ENCODE measurements at places on chromosomes 2 and 18. TPM values are rescaled to one million over a fixed set of nuclear protein-coding genes. Genes with fewer than 3 reads are reported as not detected.
A peak's percentile ranks its signal among the peaks of the same experiment; 100 is the strongest.

GRCh38 chr18:56307354-56308170, 330.8 kb downstream of the TXNL1 start:
- H3K4me3 ChIP-seq, result no peak overlapping the region
- no peak overlapping the region for H3K27ac ChIP-seq
- H3K27me3 ChIP-seq, result no peaks in the 10 kb centered on the region

- no peak overlapping the region for H3K27ac ChIP-seq
- no peak for DNase-seq
- H3K27me3 ChIP-seq, result no peaks in the 10 kb centered on the region
- H3K36me3 ChIP-seq, result peaks cover 4% of the 10 kb centered on the region
These were observed 71.9 kb downstream of the SMAD2 start for GRCh38 chr18:47858607-47859006.

GRCh38 chr2:96528006-96528699, 8.4 kb upstream of the ARID5A start:
- H3K4me3 ChIP-seq, result peak overlapping the region; percentile 56
- H3K27ac ChIP-seq, result peak overlapping the region; percentile 99
- H3K4me1 ChIP-seq, result peaks cover 27% of the 10 kb centered on the region

- H3K27me3 ChIP-seq, result no peaks in the 10 kb centered on the region
- H3K27ac ChIP-seq, result no peak overlapping the region
- no peak overlapping the region for H3K4me3 ChIP-seq
- no peak for DNase-seq
- H3K4me1 ChIP-seq, result no peaks in the 10 kb centered on the region
- no peaks in the 10 kb centered on the region for H3K36me3 ChIP-seq
These were observed 1317.5 kb upstream of the CELF4 start for GRCh38 chr18:38883111-38883510.

DNA sequence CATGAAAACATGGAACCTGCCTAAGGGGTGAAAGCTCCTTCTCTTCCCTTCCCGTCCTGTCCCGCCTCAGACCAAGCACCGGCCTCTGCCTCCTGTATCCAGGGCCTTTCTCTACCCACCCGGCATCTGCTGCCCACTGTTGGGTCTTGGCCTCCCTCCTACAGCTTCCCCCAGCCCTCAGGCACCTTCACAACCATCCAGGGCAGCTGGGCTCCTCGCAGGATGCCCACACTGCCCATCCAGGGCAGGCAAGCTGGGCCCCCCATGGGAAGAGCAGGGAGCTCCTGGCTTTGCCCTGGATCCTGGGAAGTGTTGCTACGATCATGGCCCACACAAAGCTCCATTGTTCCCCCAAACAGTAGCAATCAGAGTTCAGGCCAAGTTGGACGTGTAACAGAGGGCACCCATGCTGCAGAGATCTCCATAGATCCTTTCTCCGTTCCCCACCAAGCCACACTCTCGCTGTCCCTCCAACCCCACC, 206.6 kb downstream of the NDUFA10 start:
- DNase-seq, result peak; percentile 35
- H3K36me3 ChIP-seq, result no peaks in the 10 kb centered on the region
- H3K4me1 ChIP-seq, result no peaks in the 10 kb centered on the region
- H3K27me3 ChIP-seq, result no peaks in the 10 kb centered on the region
- no peak overlapping the region for H3K27ac ChIP-seq
- no peak overlapping the region for H3K4me3 ChIP-seq

DNA sequence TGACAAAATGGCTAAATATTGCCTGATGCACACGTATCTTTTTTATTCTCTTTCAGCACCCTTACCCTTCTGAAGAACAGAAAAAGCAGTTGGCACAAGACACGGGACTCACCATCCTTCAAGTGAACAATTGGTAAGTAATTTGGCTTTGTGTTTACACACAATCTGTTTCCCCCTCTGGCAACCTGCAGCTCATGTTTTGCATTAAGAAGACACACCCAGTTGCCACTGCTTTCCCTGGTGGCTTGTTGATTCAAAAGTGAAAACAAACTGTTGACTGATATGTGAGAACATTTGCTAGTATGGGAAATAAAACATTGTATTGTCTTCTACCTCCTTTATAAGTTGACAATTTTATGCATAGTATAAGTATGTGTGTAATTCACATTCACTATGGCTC, 113.0 kb downstream of the MEIS1 start:
- DNase-seq, result no peak
- no peaks in the 10 kb centered on the region for H3K27me3 ChIP-seq
- no peak overlapping the region for H3K27ac ChIP-seq
- H3K36me3 ChIP-seq, result no peaks in the 10 kb centered on the region
- H3K4me1 ChIP-seq, result no peaks in the 10 kb centered on the region

ALK gene
- 0.64 TPM for total RNA-seq

DNA sequence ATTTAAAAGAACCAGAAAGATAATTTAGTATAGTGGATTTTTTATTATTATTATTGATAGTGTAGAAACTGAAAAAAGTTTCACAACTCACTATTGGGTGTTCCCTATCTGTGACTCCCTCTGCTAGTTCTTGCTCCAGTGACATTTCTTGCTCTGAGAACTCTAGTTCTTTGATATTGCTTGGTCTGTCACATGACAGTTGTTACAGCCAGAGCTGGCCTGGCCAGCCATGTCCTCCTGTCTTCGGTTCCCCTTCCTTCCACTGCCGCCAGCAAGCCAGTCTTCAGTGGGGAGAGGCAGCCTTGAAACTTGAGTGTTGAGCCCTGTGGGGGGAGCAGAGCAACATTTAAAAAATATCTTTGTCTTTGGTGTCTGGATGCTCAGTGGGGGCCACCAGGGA, 7.6 kb upstream of the THOC1 start:
- no peaks in the 10 kb centered on the region for H3K4me1 ChIP-seq
- DNase-seq, result no peak
- H3K4me3 ChIP-seq, result no peak overlapping the region

DNA sequence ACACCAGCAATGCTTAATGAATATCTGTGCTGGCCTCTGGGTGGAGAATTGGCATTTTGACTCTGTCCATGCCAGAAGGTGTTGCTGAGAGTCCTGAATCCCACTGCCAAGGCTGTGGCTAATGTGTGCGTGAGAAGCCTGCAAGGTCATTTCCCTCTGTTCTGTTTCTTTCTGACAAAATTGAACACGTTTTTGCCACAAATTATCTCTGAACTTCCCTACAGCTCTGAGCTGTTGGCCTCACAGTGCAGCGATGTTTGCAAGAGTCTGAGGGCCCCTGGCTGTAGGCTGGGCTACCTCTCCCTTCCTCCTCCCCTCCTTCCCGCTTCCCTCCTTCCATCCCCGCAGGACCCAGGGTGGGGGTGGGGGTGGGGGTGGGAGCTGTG, 154.1 kb upstream of the HS6ST1 start:
- DNase-seq, result no peak
- H3K27me3 ChIP-seq, result no peaks in the 10 kb centered on the region
- no peaks in the 10 kb centered on the region for H3K4me1 ChIP-seq
- H3K36me3 ChIP-seq, result no peaks in the 10 kb centered on the region

GRCh38 chr2:240280621-240281020, 140.2 kb upstream of the OTOS start:
- no peak for DNase-seq
- no peaks in the 10 kb centered on the region for H3K4me1 ChIP-seq
- no peaks in the 10 kb centered on the region for H3K27me3 ChIP-seq
- H3K27ac ChIP-seq, result no peak overlapping the region
- H3K4me3 ChIP-seq, result no peak overlapping the region

ALPI gene
- not detected for total RNA-seq

- DNase-seq, result no peak
- no peak overlapping the region for H3K4me3 ChIP-seq
- no peaks in the 10 kb centered on the region for H3K27me3 ChIP-seq
- no peak overlapping the region for H3K27ac ChIP-seq
These were observed 175.4 kb upstream of the NETO1 start for GRCh38 chr18:73043211-73043610.

- no peaks in the 10 kb centered on the region for H3K4me1 ChIP-seq
- DNase-seq, result no peak
- no peak overlapping the region for H3K4me3 ChIP-seq
- H3K27me3 ChIP-seq, result no peaks in the 10 kb centered on the region
- no peaks in the 10 kb centered on the region for H3K36me3 ChIP-seq
These were observed 39.4 kb upstream of the ZNF397 start for GRCh38 chr18:35201256-35201931.

MEP1B gene
- total RNA-seq, result 0.15 TPM

GRCh38 chr2:151280271-151280670, 9.2 kb downstream of the NMI start:
- no peak for DNase-seq
- no peak overlapping the region for H3K27ac ChIP-seq
- no peaks in the 10 kb centered on the region for H3K4me1 ChIP-seq
- H3K36me3 ChIP-seq, result no peaks in the 10 kb centered on the region
- no peaks in the 10 kb centered on the region for H3K27me3 ChIP-seq

DNA sequence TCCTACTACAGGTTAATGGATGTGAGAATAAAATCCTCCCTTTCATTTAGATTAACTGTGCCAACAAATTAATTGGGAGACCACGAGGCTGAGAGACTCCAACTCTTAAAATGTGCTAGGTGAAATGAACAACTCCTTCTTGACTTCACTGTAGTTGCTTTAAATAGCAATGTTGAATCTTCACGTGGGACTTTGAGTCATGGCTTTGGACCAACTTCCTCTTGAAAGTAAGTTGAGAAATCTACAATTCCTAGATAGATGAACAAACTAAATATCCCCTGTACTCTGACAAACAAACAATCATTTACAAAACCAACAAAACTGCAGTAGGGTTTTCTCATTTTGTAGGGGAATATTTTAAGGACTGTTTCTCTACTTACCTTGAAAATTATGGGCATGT, 291.9 kb upstream of the SPRED2 start:
- no peak overlapping the region for H3K4me3 ChIP-seq
- H3K4me1 ChIP-seq, result no peaks in the 10 kb centered on the region
- H3K27ac ChIP-seq, result no peak overlapping the region
- no peak for DNase-seq
- H3K27me3 ChIP-seq, result no peaks in the 10 kb centered on the region

DNA sequence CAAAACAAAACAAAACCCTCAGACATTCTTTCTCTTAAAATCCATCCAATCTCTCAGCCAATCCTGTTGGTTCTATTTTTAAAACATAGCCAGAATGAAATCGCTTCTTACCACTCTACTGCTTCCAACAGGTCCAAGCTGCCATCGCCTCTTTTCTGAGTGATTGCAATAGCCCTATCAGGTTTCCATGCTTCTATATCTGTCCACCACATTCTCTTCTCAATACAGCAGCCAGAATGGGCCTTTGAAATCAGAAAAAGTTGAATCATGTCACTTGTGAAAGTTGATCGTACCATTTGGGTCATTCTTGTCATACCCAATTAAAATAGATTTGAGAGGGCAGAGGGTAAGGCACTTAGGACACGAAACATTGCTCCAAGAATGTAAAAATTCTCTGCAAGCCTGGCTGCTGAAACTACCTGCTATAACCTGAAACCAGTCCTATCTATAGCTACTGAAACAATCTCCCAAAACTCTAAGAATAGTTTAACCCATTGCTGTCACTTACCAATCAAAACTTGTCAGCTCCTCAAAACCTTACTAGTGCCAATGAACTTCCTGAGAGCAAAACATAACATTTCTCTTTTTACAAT, 3.3 kb upstream of the MTLN start:
- H3K27me3 ChIP-seq, result peaks cover 3% of the 10 kb centered on the region
- no peak overlapping the region for H3K4me3 ChIP-seq
- DNase-seq, result no peak
- H3K27ac ChIP-seq, result no peak overlapping the region

DNA sequence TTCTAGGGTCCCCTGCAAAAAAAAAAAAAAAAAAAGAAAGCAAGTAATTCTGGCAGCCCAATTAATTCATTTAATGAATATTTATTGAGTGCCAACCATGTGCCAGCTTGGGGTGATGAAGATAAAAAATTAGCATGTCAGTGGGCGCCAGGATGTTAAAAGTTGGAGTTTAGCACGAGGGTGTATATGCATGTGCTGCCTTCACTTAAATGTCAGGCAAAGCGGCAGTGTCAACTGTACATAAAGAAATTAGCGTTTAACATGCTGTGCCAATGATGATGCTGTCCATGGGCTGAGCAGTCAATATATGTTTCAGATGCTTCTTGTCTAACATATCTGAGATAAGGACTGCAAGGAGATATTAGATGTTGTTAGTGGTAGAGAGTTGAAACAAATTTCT, 49.5 kb downstream of the ASAP2 start:
- H3K27me3 ChIP-seq, result no peaks in the 10 kb centered on the region
- H3K36me3 ChIP-seq, result no peaks in the 10 kb centered on the region
- no peak overlapping the region for H3K4me3 ChIP-seq
- H3K27ac ChIP-seq, result no peak overlapping the region

DNA sequence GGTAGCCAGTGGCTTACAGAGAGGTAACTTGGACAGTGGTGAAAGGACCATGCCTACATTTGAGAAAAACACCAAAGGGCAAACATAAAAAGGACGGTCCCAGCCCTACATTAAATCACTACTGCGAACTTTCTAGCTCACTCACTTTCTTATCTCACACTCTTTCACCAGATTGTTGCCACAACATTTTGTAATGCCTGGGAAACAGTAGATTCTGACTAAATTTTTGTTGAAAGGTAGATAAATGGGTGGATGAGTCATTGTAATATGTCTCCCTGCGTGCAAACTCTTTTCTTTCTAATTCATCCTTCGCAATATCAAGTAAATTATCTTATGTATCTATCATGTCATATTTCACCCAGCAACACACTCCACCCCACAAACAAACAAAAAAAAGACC, 192.2 kb downstream of the IRS1 start:
- no peaks in the 10 kb centered on the region for H3K27me3 ChIP-seq
- DNase-seq, result no peak
- H3K27ac ChIP-seq, result no peak overlapping the region

DNA sequence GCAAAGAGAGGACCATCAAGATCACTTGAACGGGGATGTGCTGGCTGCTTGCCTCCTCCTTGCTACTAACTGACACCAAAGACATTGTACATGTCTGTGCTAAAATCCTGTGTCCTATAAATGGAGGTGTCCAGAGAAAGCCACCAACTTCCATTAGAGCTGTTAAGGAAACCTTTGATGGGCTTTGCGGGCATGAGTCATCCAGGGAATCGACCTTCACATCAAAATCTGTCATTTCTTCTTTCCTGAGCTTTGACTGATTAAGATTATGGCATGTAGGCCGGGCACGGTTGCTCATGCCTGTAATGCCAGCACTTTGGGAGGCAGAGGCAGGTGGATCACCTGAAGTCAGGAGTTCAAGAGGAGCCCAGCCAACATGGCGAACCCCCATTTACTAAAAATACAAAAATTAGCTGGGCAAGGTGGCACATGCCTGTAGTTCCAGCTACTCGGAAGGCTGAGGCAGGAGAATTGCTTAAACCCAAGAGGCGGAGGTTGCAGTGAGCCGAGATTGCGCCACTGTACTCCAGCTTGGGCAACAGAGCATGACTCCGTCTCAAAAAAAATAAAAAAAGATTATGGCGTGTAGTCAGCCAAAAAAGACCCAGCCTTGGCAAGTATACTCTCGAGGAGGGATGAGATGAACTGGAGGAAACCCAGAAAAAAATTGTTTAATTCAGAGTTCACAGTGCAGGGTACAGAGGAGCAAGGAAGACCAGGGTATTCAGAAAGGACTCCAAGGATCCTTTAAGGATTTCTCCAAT, 115.8 kb downstream of the CABLES1 start:
- H3K27ac ChIP-seq, result no peak overlapping the region
- DNase-seq, result no peak
- no peaks in the 10 kb centered on the region for H3K36me3 ChIP-seq
- no peaks in the 10 kb centered on the region for H3K27me3 ChIP-seq
- no peak overlapping the region for H3K4me3 ChIP-seq

Data from breast epithelium (tissue), 4 donors.